ENCODE measurements at places on chromosomes 3 and 15.

- peak; percentile 56 for DNase-seq
Measured at GRCh38 chr3:12706504-12707253, 42.8 kb upstream of the RAF1 start.

DNA sequence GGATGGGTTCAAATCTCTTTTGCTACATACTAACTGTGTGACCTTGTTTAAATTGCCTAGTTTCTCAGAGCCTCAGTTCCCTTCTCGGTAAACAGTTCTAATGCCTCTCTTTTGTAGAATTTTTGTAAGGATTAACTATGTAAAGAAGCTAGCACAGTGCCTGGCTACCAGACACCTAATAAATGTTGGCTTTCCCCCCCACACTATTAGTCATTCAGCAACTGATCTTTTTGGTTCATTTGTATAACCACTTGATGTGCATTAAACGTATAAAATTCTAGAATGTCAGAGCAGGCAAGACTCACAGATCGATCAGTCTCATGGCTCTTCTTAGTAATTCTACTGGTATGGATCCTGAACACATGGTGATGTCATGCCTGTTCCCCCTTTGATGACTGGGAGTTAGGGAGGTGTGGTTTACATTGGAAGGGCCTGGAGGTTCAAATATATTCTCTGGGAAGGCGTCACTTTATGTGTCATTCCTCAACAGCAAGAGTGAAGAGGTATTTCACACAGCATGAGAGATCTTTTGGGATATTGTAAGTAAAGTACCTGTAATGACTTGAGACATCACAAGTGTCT lies 6.5 kb downstream of the TAGLN3 start:
- DNase-seq, result no peak

- no peak for DNase-seq
Measured at GRCh38 chr3:99324636-99325203, 313.7 kb upstream of the COL8A1 start.

- no peak for DNase-seq
Measured at GRCh38 chr3:5540532-5540931, 353.0 kb downstream of the EDEM1 start.

GRCh38 chr3:148178503-148178902 lies 519.2 kb upstream of the AGTR1 start:
- DNase-seq, result no peak

- DNase-seq, result no peak
Measured at GRCh38 chr3:78134496-78134895, 1094.6 kb downstream of the ROBO2 start.

Measured in activated naive CD4-positive, alpha-beta T cell treated with Interleukin-2 at 50 U/mL for 16 hours (primary cell).